NCI-H2107 (cell line): ENCODE measurements at places on chromosomes 13 and 19.

DNA sequence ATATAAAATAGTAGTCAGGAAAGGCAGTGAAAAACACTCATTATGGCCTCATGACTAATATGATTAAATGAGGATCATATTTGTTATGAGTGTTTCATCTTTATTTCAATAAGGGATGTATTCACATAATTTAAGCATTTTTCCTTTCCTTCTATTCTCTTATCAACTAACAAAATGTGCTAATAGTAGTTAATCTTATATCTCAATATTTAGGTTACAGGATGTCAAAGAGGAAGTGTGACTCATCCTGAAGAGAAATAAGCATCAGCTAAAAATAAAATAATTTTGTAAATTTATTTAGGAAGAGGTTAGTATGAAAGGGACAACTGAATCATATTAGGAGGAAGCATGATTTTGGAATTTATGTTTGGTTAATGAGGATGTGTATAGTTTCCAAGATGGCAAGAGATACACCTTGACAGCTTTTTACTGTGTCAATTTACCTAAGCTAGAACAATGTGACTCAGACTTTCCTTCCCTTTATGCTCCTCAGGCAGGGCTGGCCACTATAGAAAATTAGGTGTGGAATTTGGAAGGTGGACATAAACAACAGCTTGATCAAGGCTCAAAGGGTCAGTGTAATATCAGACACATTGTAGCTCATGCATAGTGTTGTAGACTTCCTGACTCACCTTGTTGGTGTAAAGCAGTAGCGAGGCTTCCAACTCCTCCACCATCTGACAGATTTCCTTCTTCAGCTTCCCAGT, 172.7 kb downstream of the SLITRK1 start:
- no peak for DNase-seq

DNA sequence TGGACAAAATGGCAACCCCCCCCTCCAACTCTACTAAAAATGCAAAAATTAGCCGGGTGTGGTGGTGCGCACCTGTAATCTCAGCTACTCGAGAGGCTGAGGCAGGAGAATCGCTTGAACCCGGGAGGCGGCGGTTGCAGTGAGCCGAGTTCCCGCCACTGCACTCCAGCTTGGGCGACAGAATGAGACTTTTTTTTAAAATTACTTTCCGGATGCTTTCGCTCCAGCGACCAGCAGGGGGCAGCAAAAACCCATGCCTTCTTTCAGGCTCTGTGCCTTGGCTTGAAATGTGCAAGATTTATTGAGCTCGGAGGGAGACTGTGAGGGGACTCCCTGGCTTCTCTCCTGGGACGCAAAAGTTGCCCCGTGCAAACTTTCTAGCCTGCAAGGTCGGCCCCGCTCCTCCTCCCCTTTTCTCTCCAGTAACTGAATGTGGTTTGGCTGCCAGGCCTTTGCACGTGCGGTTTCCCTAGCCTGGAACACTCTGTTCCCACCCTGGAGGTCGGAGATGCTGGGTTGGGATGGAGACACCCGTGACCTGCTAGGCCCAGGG, 61.4 kb upstream of the NFIC start:
- DNase-seq = peak; percentile 81

GRCh38 chr13:95874286-95874685, 178.9 kb downstream of the UGGT2 start:
- DNase-seq = no peak

- no peak for DNase-seq
Measured at GRCh38 chr19:55857149-55857548, 20.8 kb downstream of the NLRP4 start.

DNA sequence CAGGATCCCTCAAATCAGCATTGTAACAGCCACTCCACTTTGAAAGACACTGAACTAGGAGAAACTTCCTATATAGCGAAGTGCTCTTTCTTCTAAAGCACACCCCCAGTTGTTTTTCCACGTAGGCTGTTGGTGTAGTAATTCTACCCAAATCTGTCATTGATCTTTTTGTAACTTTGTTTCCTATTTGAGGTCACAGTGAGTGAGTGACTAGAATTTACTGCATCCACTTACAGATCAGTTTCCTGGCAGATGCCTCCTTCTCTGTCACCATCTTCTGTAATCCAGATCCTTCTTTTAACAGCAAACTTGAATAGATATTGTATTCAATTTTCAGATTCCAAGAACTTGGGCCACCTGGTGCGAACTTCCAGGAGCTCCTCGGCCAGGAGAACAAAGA, 15.3 kb downstream of the ZAR1L start:
- no peak for DNase-seq

- DNase-seq = no peak
Measured at GRCh38 chr19:33752018-33752800, 44.5 kb upstream of the KCTD15 start.

- no peak for DNase-seq
Measured at GRCh38 chr19:44757057-44757734, 8.7 kb downstream of the BCL3 start.

DNA sequence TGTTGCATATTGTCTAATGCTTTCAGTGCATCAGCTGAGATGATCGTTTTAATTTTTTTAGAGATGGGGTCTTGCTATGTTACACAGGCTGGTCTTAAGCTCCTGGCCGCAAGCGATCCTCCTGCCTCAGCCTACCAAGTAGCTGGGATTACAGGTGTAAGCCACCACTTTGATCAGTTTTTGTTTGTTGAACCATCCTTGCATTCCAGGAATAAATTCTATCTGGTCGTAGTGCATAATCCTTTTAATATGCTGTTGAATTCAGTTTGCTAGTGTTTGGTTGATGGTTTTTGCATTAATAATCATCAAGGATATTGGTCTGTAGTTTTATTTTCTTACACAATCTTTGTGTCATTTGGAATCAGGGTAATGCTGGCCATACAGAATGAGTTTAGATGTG, 4.4 kb downstream of the ZNF211 start:
- DNase-seq = no peak

GRCh38 chr19:45518469-45518826, 11.2 kb downstream of the VASP start:
- DNase-seq = no peak

GRCh38 chr19:21210037-21210621, 68.3 kb downstream of the ZNF431 start:
- no peak for DNase-seq

- no peak for DNase-seq
Measured at GRCh38 chr13:58960888-58961287, 1202.8 kb downstream of the DIAPH3 start.

- no peak for DNase-seq
Measured at GRCh38 chr13:40095695-40096356, 440.4 kb downstream of the COG6 start.

DNA sequence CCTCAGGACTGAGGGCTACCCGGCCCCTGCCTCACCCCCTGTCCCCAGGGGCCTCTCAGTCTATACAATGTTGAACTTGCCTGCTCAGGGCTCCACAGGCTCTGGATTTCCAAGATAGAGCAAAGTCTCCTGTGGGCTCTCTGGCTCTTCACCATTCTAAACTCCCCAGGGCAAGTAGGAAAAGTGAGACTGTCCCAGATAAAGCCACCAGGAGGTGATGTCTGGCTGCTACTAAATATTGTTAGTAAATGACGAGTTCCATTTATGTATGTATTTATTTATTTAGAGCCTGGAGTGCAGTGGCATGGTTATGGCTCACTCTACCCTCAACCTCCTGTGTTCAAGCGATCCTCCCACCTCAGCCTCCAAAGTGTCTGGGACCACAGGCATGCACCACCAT, 73.6 kb upstream of the SIAH3 start:
- no peak for DNase-seq

DNA sequence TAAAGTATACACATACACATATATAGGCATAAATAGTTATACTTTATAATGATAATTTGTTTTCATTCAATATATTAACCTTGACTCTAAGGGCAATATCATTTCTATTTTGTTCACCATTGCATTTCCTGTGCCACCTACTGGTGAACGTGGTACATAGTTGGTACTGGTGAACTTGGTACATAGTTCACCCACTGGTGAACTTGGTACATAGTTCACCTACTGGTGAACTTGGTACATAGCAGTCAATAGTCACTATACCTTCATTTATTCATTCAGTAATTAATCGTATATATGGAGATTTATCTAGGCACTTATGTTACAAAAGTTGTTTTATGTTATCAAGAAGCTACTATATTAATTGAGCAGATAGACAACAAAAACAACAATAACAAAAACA, 172.6 kb upstream of the ATXN8OS start:
- DNase-seq = no peak
